ENCODE measurements at places on chromosomes 1 and 21. TPM values are rescaled to one million over a fixed set of nuclear protein-coding genes. Genes with fewer than 3 reads are reported as not detected.

GRCh38 chr1:118300808-118301207, 115.8 kb upstream of the SPAG17 start:
- DNase-seq, result no peak

TBX19 gene
- polyA plus RNA-seq, result 0.46 TPM

GRCh38 chr21:38349111-38349746, 92.4 kb downstream of the KCNJ15 start:
- DNase-seq, result no peak

FCRL6 gene
- not detected for polyA plus RNA-seq

ALX3 gene
- not detected for polyA plus RNA-seq

- no peak for DNase-seq
Measured at GRCh38 chr21:42435401-42435800, 31.7 kb downstream of the UBASH3A start.

- no peak for DNase-seq
Measured at GRCh38 chr21:43921979-43922945, 57.2 kb downstream of the AGPAT3 start.

GRCh38 chr1:201080135-201080534, 32.1 kb downstream of the CACNA1S start:
- no peak for DNase-seq

GRCh38 chr1:21689661-21690372, 20.7 kb upstream of the RAP1GAP start:
- no peak for DNase-seq

DNA sequence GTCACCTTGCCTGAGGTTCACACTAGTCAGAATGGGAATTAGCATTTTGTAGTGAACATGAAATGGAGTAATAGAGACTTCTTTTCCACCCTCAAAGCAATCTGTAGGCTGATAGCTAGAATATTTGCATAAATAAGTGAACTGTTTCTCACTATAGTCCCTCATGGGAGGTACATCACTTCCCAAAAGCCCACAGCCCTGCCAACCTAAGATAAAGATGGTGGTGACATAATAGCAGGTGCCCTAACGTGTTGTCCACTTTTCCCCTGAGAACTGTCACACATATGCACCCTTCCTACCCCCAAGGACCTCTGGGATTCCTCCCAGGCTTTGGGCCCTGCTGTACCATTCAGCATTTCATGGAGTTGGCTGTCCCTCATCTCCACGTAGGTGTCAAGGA, 4.4 kb downstream of the TMEM35B start:
- no peak for DNase-seq
